ENCODE measurements at places on chromosomes 1 and 21.

- DNase-seq, result no peak
Measured at GRCh38 chr1:154852845-154853244, 17.2 kb downstream of the KCNN3 start.

GRCh38 chr1:70847013-70847412, 200.6 kb downstream of the PTGER3 start:
- DNase-seq, result no peak

DNA sequence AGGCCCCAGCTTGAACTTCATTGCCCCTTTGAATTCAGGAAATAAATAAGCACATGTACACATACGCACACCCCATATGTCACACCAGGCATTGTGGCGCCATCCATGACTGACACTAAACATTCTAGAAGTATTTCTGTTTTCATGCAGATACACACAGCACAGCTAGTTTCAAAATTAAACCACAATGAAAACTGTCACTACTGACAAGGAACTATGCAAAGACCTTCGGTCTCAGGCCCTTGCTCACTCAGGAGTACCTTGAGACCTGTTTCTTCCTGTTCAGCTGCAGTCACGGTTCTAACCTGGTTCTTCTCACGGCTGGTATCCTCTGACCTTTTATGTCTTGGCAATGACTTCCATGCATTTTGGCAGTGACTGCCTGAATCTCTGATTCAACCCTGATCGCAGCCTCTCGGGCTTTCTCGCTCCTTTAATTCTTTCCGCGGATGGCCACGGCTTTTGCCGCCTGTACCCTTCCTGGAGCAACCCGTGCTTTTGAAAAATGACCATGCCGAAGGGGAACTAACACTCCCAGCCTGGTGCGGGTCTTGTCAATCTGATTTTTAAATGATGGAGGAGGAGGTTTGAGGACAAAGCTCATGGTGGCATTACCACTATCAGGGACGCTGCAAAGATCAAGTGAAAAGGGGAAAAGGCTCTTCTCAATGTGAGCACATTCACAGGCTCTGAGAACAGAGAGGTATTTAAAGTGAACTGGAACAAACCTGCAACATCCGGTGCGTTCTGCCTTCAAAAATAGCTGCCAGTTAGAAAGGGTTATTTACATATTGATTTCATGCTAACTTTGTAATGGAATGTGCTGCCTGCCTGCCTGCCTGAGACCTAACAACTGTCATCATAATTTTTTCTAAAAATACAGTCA, 384.6 kb downstream of the RRAGC start:
- no peak for DNase-seq

DNA sequence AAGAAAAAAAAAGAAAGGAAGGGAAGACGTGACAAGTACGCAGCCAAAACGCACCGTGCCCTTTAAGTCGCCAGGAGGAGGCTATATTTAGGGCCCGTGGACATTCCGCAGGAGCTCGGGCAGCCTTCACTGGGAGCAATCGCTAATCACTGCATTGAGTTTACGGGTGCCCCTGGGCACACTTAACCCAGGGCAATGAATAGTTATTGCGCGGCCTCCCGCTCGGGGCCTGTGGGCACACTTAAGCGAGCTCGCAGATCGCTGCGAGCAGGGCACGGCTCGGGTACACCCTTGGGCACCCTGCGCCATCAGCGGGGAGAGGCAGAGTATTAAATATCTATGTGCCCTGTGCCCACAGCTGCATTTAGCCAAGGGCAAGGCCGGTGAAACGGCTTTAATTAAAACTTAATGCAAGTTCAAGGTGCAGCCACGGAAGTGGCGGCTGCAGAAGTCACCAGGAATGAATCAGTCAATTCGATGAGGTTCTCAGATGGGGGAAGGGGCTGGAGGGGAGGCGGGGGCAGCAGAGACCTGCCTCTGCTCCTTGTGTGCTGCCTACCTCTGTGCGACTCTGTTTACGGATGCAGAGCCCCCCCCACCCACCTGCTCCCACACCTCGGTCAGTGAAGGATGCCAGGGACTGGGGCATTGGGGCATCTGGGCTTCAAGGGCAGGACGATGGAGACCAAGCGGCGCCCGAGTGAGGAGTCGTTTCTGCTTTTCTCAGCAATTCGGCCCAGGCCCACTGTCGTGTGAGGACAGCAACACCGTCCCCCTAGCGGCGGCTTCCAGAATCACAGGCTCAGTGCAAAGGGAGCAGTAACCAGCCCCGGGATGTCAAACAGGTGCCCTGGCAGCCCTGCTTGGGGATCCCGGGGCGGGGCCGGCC, 51.8 kb upstream of the TARDBP start:
- DNase-seq, result peak; percentile 48

DNA sequence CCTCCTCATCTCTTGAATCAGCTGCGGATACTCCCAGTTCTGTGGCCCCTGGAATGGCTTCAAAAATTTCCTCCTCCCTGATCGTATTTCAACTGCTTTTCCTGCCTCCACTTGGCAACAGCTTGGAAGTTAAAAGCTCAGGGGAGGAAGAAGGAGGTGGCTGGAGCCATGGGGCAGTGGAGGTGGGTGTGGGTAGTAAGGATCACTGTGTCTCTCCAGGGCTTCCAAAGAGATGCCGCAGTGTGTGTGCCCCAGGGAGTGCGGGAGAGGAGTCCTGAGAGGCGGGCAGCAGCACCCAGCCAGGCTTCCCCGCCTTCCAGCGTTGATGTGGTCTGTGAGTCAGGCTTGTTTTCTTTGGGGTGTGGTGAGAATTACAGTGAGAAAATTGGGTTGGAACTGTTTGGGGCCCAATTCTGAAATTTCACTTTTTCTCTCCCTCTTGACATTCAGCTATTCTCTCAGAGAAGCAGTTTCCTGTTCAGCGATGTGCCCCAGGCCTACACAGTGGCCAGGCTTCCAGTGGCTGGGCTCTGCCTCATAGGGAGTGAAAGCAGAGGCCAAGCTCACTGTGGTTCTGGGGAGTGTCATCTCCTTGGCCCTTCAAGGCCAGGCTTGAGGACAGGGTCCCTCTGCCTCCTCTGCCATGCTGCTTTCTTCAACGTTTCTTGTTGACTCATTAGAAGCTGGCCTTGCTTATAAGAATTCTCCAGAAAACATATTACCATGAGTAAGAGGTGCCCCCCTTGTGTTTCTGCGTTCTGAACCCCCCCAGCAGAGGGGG, 69.0 kb downstream of the PGM1 start:
- DNase-seq, result peak; percentile 9

DNA sequence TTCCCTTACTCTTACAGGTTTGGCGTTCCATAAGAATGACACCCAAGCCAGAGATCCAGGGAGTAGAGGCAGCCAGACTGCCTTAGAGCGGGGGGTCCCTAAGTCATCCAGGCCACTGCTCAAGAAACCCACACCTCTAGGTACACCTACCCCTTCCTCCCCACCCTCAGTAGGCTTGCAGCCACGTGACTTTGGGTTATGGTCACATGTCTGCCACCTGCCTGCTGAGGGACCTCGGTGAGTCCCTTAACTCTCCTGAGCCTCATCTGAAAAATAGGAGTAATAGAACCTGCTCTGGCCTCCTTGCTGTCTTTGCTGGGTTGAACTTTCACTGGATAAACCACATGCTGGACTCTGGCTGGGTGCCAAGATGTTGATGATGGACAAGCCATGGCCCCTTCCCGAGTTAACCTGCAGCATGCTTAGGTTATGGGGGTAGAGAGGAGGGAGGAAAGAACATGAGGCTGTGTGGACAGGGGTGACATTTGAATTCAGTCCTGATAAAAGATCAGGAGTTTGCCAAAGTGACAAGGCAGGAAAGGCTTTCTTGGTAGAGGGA, 4.5 kb downstream of the RPS6KA1 start:
- no peak for DNase-seq

- peak; percentile 44 for DNase-seq
Measured at GRCh38 chr1:40796939-40797667, 13.5 kb downstream of the KCNQ4 start.

- DNase-seq, result no peak
Measured at GRCh38 chr1:163038928-163039706, 30.0 kb upstream of the RGS4 start.

GRCh38 chr1:109906160-109906838, 4.3 kb upstream of the CSF1 start:
- DNase-seq, result peak; percentile 36

GRCh38 chr1:22217811-22218460, 75.0 kb upstream of the WNT4 start:
- no peak for DNase-seq

GRCh38 chr1:184646824-184647223, 107.8 kb downstream of the EDEM3 start:
- no peak for DNase-seq

- no peak for DNase-seq
Measured at GRCh38 chr1:14392161-14392858, 206.2 kb upstream of the KAZN start.

GRCh38 chr1:58290685-58291372, 255.7 kb downstream of the OMA1 start:
- DNase-seq, result peak; percentile 6

DNA sequence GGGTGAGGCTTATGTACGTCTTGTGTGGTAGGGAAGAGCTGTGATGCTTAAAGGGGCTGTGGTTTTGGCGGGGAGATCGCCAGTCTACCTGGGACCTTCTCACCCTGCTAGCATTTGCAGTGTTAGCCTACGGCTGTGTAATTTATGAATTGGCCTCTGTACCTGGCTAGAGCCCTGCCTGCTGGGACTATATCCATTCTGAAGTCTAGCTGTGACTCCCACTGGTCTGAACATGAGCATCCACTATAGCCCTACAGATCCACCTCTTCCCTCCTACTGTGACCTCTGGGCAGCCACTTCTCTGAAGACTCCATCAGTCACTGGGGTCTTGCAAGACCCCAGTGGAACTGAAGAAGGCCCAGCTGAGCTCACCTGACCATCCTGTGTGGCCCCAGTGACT, 73.7 kb downstream of the MT1HL1 start:
- DNase-seq, result no peak

- no peak for DNase-seq
Measured at GRCh38 chr1:82950606-82951200, 1048.2 kb downstream of the TTLL7 start.

GRCh38 chr1:115882913-115883902, 42.3 kb upstream of the NHLH2 start:
- no peak for DNase-seq

DNA sequence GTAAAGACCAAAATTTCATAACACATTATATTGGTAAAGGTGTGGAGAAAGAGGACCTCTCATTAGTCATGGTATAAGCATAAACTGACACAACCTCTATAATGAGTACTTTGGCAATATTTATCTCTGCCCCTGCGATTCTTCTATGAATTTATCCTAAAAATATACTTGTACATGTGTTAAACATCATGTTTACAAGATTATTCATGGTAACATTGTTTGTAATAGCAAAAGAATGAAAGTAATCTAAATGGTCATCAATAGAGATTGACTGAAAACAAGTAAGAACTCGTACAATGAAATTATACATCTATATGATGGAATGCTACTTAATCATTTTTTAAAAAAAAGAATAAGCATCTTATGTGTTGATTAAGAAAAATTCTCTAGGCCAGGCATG, 96.4 kb downstream of the KIAA0319L start:
- DNase-seq, result no peak

- no peak for DNase-seq
Measured at GRCh38 chr1:154822233-154822632, 47.8 kb downstream of the KCNN3 start.

- no peak for DNase-seq
Measured at GRCh38 chr1:167501515-167502191, 16.7 kb downstream of the CD247 start.

DNA sequence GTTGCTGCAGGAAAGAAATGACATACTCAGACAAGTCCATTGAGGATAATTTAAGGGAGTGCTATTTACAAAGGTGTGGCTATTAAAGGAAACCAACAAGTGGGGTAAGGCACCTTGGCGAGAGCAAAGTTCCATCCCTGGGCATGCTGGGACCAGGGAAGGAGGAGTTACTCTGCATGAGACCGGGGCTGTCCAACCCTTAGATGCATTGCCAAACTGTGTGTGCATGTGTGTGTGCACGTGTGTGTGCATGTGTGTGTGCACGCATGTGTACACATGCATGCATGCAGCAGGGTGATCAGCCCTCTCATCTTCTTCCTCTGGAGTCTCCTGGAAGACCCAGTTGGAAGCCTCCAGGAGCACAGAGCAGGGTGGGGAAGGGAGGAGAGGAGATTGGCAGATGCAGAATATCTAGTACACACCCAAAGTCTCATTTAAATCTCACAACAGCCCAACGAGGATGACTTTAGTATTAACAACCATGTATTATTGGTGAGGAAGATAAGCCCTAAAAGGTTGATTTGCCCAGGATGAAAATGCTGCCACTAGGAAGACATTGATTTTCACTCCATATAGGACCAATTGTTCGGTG, 72.2 kb upstream of the CD34 start:
- DNase-seq, result no peak

DNA sequence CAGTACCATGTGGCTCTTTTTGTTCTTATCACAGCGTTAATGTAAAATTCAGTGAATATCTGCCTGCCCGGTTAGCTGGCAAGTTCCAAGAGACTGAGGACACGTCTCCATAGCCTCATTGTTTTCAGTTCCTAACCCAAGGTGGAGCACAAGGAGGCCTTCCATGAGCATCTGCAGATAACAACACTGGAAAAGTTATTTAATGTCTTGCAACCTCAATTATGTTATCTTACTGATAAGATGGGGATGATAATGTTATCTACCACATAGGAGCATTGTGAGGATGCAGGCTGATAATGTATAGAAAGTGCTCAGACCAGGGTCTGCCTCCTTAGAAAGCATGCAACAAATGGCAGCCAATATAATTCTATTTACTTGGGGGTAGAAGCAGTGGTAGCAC, 109.6 kb upstream of the DNAH14 start:
- no peak for DNase-seq

- DNase-seq, result no peak
Measured at GRCh38 chr21:39938086-39938625, 70.9 kb downstream of the PCP4 start.

DNA sequence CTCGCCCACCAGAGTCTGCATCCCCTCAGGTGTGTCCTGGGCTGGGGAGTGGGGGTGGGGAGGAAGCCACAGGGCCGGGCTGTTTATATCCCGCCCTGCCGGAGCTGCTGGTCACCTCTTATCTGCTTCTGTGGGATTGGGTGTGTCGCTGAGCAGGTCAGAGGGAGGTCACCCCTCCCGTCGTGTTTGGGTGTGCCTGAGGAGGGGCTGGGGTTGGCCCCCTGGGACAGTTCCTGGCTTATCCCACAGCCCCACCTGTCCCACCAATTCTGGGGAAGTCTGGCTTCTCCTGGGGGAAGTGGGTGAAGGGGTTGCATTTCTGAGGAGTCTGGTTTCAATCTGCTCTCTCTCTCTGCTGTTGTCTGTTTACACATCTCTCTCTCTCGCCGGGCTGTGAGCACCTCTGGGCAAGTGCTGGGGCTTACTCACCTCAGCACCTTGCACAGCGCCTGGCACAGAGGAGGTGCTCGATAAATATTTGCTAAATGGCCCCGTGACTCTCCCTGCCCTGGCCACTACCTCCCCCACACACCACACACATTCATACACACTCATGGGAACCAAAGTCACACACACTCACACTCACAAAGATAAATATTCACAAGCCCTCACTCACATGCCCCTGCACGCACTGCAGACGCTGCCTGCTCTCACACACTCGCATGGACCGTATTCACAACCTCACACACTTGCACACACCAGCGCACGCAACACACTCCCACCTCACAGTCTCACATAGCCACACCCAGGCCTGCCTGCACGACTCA, 8.3 kb downstream of the ELF3 start:
- DNase-seq, result no peak

All from kidney capillary endothelial cell (primary cell).